ENCODE measurements at places on chromosomes 16 and 17.

GRCh38 chr16:85330006-85330693, 217.9 kb upstream of the CIBAR2 start:
- DNase-seq = no peak

DNA sequence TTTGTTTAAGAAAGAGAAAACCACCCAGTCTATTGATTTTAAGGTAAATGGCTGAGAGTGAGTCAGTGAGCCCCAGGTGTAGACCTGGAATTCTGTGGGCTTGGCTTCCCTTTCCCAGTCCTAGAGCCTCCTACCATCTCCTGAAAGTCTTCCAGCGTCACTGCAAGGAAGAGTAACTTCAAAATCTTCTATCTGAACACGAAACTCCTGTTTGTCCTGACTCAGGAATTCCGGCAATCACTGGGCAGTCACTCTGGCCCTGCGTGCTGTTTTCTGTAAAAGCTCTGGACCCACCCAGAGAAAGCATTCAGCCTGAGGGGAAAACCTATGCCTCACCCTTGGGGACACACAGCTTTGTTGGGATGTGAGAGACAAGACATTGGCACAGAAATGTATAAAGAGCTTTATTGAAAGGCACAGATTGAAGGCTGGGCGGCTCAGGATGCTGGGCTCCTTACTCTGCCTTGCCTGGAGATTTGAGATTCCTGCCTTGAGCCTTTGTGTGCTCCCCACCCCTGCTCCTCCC, 15.9 kb downstream of the MINK1 start:
- no peak for DNase-seq

DNA sequence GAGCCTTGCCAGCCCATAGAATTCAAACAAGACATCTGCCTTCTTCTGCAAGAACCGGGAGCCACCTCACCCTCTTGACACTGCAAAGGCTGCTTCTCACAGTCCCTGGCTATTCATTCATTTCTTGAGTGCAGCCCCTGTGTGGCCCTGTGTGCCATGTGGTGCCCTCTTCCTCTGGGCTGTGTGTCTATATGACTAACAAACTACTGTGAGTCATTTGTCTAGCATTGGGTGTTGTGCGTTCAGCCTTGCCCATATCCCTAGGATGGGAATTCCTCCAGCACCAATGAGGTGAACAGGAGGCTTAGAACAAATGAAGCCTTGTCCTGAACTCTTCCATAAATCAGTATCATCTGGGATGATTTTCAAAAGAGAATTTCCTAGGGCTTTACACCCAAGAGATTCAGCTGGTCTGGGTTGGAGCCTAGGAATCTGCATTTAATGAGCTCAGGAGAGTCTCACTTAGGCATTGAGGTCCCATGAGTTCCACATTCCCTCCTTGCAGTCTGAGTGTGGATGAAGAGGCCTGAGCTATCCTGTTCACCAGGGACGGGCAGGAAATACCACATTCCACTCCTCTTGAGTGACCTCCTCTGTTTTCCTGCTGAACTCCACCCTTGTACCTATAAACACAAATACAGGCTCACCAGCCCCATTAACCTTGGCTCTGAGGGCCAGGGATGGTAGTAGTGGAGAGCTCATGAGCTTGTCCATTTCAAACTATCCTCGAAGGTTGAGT, 308.7 kb upstream of the N4BP1 start:
- peak; percentile 17 for DNase-seq

GRCh38 chr17:77869665-77870132, 88.8 kb upstream of the TNRC6C start:
- no peak for DNase-seq

- DNase-seq = no peak
Observed at GRCh38 chr17:45895304-45895968, 1.1 kb downstream of the MAPT start.

GRCh38 chr16:46774743-46775177, 26.6 kb upstream of the MYLK3 start:
- DNase-seq = no peak

DNA sequence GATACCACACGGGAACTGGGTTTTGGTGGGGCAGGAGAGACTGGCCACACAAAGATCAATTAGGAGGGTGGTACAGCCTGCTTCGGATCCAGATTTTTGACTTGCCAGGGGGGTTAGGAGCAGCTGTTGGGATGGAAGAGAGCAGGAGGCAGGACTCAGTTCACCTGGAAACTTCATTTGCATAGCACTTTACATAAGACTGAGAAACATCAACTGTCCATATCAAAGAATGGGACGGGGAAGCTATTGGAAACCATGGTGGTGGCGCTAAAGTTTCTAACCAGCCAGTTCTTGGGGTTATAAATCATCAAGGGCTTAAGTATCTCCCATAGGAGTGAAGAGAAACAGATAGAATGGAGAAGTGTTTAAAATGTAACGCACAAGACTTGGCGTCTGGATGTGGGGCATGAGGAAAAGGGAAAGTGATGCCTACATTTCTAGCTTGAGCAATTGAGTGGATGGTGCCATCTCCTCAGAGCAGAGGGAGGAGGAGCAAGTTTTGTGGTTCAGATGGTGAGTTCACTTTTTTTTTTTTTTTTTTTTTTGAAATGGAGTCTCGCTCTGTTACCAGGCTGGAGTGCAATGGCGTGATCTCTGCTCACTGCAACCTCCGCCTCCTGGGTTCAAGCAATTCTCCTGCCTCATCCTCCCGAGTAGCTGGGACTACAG, 6.4 kb upstream of the SRCAP start:
- DNase-seq = no peak

DNA sequence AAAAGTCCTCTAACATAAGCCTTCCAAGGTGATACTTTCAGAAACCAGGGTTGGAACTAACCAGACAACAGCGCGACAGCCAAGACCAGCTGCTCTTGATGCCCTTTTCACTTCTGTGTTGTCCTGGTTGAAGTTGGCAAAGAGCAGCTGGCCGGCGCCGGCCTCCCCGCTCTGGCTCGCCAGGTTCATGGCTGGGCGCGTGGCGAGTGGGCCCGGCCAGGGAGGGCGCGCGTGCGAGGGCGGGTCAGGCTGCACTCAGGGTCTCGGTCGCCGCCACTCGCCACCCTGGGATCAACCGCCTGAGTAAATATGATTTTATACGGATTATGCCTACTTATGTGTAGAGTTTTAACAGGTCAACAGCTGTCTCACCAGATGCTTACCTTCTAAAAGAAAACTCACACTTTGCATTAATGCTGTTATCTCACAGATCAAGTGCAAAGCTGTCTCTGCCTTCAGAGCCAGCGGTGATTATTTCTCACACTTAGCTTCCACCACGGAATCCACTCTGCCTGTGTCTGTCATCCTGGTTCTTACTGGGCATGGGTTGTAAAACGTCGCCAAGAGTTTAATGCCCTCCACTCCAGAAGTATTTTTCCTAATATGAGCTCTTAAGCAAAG, 13.5 kb downstream of the KCTD2 start:
- DNase-seq = no peak

DNA sequence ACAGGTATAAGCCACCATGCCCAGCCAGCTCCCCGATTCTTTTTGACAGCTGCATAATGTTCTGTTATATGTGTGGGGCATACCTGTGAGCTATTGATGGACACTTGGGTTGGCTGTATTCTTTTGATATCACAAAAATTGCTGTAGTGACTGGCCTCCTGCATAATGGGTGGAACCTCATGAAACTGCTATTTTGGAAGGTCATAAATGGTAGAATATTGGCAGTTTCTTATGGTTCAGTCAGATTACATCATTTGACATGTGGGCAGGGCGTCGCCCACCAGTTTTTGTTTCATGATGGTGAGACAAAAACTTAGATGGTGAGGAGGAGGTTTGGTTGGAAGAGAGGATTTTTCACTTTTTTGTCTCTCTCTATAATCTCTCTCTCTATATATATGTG, 26.7 kb upstream of the POLR3E start:
- DNase-seq = no peak

DNA sequence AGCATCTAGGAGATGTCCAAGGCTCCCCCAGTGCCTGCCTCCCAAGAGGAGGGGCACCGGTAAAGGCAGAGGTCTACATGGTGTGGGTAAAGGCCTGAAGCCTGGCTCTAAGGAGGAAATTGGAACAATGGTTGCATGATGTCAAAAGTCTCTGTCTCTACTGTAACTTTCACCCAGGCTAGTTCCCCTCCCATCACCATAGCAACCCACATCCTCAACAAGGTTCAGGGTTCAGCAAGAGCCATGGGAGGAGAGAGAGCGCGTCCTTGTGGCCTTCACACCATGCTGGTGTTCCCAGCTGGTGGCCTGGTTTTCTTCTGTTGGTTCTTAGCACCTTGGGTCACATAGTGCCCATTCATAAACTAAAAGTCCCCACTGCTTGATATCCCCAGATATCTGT, 196.7 kb upstream of the CDH5 start:
- no peak for DNase-seq

DNA sequence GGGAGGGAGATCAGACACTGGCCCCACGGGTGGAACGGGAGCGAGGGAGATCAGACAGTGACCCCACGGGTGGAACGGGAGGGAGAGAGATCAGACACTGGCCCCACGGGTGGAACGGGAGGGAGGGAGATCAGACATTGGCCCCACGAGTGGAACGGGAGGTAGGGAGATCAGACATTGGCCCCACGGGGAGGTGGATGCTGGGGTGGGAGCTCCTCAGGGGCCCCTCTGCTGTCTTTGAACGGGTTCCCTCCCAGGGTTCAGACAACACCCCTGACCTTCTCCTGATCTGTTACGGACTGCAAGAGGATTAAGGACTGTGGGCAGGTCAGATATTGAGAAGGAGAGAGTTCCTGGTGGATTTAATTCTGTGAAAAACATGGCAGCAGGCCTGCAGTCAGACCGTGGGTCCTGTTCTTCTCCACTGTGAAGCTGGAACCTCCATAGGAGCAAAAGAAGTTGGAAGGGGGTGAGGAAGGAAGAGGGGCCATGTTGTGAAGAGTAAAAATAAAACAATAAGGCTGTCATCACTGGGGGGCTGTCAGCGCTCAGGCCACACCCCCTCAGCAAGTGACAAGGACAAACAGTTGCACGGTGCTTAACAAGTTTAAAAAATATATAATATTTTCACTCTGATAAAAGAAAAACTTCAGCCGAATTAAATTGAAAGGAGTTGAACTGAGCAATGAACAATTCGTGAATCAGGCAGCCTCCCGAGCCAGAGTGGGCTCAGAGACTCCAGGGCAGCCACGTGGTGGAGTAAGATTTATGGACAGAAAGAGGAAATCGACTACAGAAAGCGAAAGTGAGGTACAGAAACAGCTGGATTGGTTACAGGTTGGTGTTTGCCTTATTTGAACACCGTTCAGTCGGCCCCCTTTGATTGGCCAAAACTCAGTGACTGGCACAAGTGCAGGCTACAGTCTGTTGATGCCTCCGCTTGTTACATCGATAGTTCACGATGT, 348.7 kb upstream of the TNRC6C start:
- peak; percentile 53 for DNase-seq

DNA sequence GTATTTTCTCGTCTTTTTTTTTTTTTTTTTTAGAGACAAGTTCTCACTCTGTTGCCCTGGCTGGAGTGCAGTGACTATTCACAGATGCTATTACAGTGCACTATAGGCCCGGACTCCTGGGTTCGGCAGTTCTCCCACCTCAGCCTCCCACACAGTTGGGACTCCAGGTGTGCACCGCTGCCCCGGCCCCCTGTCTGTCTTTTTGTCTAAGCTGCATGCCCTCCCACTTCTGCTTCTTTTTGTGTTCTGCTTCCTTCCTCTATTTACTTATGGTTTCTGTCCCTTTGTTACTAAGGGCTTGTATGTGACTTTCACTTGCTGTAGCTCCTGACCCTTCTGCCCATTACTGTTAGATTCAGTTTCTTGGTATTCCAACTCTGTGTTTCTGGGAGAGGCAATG, 20.5 kb downstream of the SLC7A6 start:
- DNase-seq = no peak

- DNase-seq = no peak
Observed at GRCh38 chr16:73878611-73879010, 418.0 kb upstream of the PSMD7 start.

- no peak for DNase-seq
Observed at GRCh38 chr17:15409721-15410250, 57.6 kb downstream of the CDRT4 start.
